ENCODE measurements at places on chromosomes 6 and 20.
A peak's percentile ranks its signal among the peaks of the same experiment; 100 is the strongest.

GRCh38 chr6:90547079-90547478 is 39.8 kb downstream of the MAP3K7 start:
- DNase-seq: no peak

DNA sequence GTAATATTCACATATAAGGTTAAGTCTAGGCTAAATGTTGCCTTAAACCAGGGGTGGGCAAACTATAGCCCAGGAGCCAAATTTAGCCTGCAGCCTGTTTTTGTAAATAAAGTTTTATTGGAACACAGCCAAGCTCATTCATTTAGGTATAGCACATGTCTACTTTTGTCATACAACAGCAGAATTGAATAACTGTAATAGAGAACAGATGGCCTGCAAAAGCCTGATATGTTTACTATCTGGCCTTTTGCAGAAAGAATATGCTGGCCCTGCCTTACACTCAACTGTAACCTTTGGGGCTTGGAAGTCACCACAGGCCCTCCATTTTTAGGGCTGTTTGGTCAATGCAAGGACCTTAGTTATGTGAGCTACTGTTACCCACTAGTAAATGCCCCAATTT is 17.7 kb upstream of the BCLAF1 start:
- no peak for DNase-seq

DNA sequence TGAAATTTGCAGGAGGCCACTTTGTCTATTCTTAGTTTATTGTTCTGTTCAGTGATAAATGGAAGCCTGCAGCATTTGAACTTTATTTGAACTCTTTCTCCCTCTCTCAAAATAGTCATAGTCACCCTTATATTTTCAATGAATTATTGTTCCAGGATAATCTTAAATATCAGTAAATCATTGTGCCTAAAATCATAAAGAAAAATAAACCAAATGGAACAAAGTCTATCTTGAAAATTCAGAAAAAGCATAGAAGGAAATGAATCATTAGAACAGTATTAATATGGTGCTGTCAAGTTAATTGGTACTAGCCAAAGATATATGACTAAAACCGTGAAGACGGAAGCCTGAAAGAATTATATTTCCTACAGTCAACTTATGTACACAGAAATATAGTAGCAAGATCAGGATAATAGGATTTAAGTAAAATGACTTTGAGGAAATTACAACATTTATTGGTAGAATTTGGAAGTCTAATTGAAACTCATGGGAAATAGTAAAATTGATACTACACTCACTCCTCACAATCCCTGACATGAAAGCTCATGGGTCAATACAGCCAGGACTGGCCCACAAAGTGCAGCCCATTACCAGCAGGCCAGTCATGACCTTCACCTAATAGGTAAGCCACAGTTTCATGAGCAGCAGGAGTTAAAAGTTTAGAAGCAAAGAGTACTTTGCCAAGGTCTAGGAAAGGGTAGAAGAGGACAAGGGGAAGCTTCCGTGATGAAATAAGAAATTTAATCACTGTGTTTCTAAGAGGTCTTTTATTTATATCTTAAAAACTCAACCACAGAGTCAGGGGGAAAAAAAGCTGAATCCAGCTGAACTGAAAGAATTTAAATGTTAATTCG is 119.9 kb upstream of the ENPP5 start:
- no peak for DNase-seq

DNA sequence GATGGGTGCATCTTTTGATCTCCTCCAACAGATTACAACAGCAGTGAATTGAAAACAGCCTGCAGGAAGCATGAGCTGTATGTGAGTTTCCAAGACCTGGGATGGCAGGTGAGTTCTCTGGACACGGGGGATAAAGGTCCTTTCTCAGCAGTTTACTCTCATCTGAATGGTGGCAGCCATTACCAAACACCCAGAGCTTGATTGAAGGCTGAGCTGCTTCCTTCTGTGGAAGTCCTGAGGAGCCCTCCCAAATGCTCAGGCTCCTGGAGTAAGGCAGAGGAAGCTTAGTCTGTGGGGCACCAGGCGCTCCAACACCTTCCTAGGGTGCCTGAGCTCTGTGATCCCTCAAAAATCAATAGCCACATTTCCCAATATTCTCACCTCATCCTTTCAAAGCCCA is 31.5 kb downstream of the TXNDC5 start:
- no peak for DNase-seq

DNA sequence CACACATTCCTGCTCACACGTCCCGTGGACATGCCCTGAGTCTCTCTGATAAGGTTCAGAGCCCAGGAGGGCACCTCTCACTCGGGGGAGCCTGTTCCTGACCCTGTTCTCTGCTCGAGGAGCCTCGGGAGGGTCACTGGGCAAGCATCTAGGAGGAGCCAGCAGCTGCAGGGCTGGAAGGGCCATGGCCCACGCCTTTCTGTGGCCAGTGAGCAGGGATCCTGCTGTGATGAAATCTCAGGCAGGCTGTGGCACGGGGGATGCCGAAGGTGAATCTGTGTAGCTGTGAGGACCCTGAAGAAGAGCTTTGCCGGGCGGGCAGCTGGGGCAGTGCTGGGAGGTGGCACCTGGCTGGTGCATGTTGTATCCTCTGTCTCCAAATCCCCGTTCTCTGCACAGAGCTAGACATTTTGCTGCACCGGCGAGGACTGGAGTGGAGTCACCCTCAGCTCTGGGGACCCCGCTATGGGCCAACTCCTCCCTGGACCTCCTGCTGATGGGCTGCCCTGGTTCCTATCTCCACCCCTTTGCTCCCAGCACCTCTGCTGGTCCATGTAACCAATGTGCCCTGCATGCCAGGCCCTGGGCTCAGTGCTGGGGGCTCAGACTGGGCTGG is 7.1 kb upstream of the NPBWR2 start:
- DNase-seq: no peak

GRCh38 chr20:14488212-14488611 is 150.8 kb upstream of the FLRT3 start:
- no peak for DNase-seq

GRCh38 chr6:167492100-167492449 is 167.2 kb downstream of the TTLL2 start:
- no peak for DNase-seq

GRCh38 chr6:119077391-119077642 is 1.1 kb downstream of the FAM184A start:
- DNase-seq: no peak

DNA sequence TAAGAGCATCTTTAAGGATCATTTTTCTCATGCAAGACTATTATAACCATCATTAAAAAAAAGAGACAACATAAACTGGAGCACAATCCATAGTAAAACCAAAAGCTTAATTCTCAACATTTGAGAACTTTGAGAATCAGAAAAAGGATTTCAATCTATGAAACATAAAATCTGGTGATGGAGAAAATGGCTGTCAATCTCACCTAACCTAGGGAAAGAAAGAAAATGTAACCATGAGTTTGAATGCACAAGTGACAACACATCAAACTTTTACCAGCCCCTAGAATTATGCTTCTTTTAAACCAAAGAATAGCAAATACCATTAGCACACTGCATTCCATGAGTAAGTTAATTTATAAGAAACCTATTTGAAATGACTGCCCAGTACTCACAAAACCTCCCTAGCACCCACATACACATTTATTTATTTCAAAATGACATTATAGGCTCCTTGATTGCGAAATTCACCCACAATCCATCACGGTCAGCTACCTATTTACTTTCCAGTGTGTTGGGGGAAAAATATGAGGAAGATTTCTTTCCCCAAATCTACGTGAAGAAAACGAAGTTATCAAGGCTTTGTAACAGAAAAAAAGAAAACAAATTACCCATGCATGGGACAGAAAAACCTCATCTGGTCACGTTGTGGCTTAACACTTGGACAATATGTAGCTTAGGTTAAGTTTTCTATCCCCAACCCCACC is 828 bp downstream of the ASCC3 start:
- DNase-seq: no peak

DNA sequence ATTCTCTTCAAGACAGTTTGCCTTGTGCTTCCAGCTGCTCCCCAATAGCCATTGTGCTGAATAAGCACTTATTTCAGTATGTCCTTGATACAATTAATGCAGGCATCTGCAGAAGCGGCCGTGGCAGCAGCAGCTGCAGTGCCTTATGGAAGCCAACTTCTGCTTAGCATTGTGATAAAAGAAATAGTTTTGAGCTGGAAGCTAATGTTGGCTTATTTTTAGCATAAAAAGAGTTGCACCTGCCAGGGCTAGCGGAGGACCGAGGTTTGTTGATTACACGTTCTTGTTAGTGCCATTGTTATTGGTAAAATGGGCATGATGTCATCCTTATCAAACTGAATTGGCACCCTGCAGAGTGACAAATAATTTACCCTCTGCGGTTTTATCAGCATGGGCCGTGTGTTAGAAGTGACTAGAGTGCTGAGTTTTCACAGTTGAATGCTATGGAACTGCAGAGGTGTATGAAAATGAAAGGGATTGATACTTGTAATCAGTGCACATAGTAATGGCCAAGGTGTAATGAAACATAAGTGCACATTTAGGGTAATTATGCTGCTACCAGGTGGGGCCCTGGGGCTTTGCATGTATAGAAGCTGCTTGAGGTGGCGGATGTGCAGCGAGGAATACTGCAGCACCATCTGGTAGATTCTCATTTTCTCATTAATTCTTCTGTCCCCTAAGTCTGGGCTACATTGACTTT is 334.3 kb downstream of the CDKAL1 start:
- no peak for DNase-seq

GRCh38 chr6:14053811-14054210 is 63.8 kb upstream of the CD83 start:
- DNase-seq: no peak

GRCh38 chr6:144232176-144232831 is 52.8 kb upstream of the UTRN start:
- DNase-seq: no peak

DNA sequence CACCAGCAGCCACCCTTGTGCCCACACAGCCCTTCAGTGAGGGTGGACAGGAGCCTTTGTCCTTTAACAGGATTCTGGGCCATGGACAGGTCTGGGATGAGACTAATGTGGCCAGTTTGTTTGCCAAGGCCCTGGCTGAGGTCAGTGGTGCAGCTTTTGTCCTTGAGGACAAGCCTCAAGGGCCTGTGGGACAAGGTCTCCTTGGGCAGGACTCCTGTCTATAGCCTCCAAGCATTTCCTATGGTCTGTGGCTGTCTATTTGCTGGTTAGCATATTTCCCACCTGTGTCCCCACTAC is 44.1 kb downstream of the SUN5 start:
- no peak for DNase-seq

DNA sequence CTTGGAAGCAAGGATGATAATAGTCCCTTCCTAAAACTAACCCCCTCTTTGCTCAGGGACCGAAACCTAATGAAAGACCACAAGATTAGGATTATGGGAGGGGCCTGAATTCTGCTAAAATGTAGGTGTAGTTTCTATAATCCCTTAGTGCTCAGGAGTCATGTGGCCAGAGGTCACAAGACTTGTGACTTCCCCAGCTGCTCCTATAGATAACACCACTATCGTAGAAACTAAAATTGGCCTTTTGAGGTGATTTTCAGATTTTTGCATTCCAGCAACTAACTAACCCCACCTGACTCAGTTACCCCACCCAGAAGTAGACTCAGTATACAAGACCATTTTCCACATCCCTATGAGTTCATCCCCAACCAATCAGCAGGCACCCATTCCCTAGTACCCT is 42.1 kb downstream of the MDN1 start:
- no peak for DNase-seq

GRCh38 chr6:73558624-73559398 is 38.0 kb upstream of the EEF1A1 start:
- no peak for DNase-seq

- no peak for DNase-seq
Measured at GRCh38 chr6:17100806-17101205, 1.0 kb upstream of the STMND1 start.

DNA sequence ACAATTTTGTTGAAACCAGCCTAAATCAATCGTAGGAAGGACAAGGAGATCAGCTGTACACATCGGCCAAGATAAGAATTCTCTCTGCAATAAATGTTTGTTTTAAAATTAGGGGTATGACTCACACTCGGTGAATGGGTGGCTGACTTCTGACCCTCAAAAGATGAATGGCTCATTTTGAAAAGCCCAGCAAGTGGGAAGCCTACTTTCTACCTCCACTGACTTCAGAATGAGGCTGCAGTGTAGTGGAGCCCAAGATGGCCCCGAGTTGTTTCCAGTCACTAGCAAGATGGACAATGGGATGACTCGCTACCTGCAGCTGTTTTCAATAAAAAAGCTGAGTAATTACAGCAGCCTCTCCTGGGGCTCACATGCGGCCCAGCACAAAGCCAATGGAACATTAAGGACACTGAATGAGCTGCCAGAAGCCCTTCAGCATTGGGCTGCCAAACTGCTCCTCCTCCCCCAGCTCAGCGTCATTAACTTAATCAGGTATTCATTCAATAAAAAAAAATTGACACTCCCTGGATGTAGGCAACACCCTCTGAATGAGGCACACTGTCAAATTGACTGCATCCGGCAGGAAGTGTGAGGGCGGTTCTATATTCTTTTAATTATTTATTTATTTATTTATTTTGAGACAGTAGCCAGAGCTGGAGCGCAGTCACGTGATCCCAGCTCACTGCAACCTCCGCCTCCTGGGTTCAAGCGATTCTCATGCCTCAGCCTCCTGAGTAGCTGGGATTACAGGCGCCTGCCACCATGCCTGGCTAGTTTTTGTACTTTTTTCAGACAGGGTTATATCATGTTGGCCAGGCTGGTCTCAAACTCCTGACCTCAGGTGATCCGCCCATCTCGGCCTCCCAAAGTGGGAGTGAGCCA is 107.3 kb downstream of the GMPR start:
- peak; percentile 76 for DNase-seq

Measured in T1000 (cell line).